Right lung (tissue), 10 donors: ENCODE measurements at places on chromosomes 2 and 18.

- DNase-seq, result no peak
Observed at GRCh38 chr2:45852450-45853150, 201.1 kb downstream of the PRKCE start.

DNA sequence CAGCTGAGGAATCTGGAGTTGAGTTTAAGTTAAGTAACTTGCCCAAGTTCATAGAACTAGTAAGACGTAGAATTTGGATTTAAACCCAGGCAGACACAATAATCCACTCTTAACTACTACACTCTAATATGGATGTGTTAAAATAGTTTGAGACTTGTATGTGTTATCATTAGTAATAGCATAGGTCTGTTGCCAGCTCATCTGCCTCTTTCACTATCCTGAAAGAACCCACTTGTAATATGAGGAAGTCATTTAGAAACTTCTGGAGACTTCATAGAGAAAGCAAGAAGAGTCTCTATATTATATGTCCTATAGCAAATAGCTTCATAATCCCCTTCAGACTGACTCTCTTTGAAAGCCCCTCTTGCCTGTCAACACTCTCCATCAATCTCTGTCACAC, 43.0 kb upstream of the ACADL start:
- DNase-seq, result no peak

DNA sequence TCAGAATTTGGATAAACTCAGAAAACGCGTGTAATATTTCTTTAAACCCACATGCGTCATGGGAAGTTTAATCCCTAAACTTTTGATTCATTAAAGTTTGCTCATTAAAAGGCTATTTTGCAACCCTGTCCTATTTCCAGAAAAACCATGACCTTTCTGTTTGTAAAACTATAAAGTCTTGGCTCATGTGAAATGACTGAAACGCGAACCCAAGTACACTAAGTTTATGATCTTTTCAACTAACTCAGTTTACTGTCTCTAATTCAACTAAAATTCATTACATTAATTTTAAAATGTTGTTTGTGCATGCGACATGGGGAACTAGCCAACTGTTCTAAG, 3.9 kb upstream of the RPL31 start:
- DNase-seq, result no peak

GRCh38 chr2:195202163-195202845, 454.7 kb upstream of the SLC39A10 start:
- DNase-seq, result no peak

- no peak for DNase-seq
Observed at GRCh38 chr2:112626604-112627059, 19.1 kb upstream of the SLC20A1 start.

DNA sequence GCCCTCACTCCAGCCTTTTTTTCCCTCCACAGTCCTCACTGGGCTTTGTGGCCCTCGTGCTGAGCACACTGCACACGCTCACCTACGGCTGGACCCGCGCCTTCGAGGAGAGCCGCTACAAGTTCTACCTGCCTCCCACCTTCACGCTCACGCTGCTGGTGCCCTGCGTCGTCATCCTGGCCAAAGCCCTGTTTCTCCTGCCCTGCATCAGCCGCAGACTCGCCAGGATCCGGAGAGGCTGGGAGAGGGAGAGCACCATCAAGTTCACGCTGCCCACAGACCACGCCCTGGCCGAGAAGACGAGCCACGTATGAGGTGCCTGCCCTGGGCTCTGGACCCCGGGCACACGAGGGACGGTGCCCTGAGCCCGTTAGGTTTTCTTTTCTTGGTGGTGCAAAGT, 39.4 kb downstream of the STEAP3 start:
- DNase-seq, result no peak

DNA sequence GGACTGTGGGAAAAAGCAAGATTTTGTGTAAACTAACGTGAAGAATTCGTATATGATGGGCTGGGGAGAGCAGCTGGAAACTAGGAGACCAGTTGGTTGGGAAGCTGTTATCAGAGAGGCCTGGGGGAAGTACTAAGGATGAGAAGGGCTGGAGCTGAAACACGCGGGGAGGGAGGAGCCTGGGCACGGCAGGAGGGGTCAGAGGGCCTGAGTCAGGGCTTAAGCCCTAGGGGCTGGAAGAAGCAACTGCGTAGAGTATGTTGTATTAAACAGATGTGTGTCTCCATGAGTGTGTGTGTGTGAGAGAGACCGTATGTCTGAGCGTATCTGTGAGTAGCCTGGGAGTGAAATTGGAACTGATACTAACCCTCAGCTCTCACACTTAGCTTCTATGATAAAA, 8.4 kb downstream of the POMC start:
- peak; percentile 37 for DNase-seq

DNA sequence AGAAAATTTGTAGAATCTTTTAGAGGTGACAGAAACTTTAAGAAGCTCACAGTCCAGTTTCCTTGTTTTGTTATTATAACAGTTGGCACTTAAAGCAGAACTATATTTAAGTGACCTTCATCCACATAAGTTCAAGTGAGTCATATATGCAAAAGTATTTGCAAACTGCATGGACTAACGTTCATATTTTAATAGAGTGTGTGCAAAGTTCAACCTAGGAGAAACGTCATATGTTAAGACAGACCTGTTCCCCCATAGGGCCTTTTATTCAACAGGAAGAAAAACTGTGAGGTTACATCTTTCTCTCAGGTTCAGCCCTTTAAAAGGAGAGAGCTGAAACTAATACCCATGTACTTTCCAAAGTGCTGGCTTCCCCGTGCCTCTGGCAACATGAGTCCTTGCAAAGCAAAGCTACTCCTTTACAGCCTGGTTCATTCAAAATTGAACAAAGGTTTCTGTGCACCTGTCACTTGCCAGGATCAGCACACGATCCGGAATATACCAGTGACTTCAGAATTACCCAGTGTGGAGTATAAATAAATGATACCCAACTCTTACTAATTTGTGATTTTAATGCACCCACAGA, 280.0 kb upstream of the RAB12 start:
- DNase-seq, result no peak

DNA sequence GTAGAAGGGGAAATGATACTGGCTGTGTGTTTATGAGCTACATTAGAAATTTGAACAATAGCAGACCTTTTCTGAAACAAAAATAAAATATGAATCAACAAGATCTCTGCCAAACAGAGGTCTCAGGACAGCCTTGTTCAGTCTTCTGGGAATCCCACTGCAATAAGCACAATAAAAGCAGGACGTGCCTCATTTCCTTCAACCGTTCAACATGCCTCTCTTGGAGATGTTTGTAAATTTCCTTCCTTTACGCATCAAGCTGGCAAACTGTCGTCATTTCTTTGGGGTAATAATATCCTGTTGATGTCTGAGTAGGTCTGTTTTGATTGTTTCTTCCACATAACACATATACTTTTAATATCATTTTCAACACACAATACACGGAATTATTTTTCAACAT, 77.2 kb downstream of the TCF4 start:
- peak; percentile 46 for DNase-seq

- DNase-seq, result no peak
Observed at GRCh38 chr2:85753035-85753524, 711 bp upstream of the ATOH8 start.

DNA sequence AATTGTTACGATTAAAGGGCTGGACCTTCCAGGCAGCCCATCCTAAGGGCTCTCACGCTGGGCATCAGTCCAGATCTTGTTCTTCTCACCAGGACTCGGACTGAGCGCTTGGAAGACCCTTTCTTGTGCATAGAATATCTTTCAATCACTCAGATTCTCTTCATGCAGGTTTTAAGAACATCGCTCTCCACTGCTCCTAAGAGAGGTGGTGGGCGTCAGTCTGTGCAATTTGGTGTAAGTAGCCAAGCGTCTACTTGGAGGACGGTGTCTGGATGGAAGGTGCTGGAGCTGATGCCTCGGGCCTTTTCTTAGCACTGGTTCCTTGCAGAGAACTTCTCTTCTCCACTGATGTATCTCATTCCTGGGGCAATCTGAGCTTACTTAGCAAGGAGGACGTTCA, 68.7 kb downstream of the ASB1 start:
- DNase-seq, result no peak

- DNase-seq, result no peak
Observed at GRCh38 chr2:151796774-151797173, 31.4 kb downstream of the ARL5A start.

- no peak for DNase-seq
Observed at GRCh38 chr18:55641486-55641885, 53.5 kb upstream of the TCF4 start.

DNA sequence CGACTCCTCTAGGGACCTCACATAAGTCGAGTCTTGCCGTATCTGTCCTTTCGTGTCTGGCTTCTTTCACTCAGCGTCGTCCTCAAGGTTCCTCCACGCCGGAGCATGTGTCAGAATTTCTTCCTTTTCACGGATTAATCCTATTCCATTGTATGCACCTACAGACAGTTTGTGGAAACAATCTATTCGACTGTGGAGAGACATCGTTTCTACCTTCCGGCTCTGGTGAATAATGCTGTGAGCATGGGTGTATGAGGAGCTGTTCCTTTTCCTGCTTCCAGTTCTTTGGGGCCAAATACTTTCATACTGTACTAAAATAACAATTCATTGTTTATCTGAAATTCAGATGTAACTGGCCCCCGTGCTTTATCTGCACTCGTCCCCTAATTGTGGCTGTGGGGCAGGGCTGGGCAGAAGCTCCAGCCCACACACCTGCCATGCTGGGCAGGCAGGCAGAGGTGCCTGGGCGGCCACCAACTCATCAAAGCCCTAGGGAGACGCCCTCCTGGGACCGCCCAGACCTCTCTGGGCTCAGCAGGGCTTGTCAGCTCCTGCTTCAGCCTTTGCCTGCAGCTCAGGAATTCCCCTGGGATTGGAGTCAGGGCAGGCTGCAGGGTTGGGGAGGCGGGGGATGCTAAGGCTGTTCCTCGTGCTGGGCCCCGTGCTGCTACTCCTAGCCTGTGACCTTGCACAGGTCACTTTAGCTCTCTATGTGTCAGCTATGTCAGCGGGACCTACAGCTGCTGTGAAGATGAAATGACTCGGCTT, 14.5 kb downstream of the GPC1 start:
- no peak for DNase-seq

- no peak for DNase-seq
Observed at GRCh38 chr2:29397713-29398112, 282.5 kb downstream of the CLIP4 start.

- no peak for DNase-seq
Observed at GRCh38 chr2:164922134-164922533, 33.2 kb downstream of the SLC38A11 start.

DNA sequence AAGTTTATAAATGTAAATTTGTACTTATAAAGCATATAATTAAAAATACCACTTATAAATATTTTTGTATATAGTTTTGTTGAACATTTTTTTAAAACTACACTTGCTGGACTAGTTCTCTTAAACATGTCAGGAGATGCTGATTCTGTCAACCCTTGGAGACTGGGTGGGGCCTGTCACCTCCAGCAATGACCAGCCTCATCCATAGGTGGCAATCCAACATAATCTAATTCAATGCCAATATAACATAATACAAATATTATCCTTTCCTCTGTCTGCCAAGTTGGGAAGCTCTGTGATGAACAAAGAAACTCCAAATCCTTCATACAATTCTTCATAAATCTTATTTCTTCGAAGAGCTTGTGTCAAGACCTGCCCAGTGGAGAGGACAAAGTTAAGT, 140.4 kb downstream of the RBMS1 start:
- DNase-seq, result no peak

- no peak for DNase-seq
Observed at GRCh38 chr2:62435720-62436119, 70.3 kb downstream of the TMEM17 start.

GRCh38 chr18:50879302-50880118, 592 bp downstream of the ME2 start:
- peak; percentile 41 for DNase-seq

DNA sequence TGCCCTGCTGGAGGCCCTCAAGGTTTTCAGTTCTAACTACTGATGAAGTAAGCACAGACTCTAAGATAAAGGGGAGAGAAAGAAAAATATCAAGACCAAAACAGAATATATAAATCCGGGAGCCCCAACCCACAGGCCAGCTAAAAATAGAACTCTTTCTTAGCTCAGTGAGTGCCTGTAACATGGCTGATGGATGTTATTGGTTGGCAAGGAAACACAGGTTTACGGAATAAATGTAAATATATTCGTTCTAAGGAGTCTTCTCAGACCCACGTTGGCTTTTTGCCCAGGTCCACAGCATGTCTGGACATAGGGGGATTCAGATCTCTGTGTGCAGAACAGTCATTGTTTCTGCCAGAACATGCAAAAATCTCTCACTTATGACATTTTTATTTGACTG, 139.0 kb upstream of the SERPINE2 start:
- DNase-seq, result peak; percentile 63

GRCh38 chr2:179898873-179899272, 37.5 kb upstream of the ZNF385B start:
- DNase-seq, result no peak

GRCh38 chr18:42635378-42636048, 480.0 kb downstream of the RIT2 start:
- DNase-seq, result no peak

- DNase-seq, result no peak
Observed at GRCh38 chr2:62706721-62707521, 1.4 kb downstream of the EHBP1 start.
